ENCODE measurements at places on chromosomes 7 and 10.

- peak; percentile 54 for DNase-seq
Observed at GRCh38 chr10:132397671-132398565, 918 bp downstream of the PWWP2B start.

GRCh38 chr7:102080019-102080433 lies 206.6 kb upstream of the SH2B2 start:
- DNase-seq, result no peak

DNA sequence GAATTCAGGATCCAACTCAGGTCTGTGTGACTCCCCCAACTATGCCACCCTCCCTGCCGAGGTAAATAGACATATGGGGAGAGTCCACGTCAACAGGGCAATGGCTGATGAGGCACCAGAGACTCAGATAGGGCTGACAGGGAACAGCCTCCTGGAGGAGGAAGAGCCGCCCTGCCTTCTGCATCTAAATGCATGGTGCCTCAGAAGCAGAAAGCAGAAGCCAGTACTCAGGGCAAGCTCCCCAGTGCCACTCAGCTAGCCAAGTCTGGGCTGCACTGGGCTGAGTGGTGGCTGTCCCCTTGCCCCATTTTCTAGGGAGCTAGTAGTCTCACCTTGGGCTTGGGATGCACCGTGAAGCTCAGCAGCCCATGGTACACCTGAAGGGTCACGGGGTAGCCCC lies 11.0 kb downstream of the RRP12 start:
- DNase-seq, result no peak

GRCh38 chr7:40468891-40469864 lies 334.4 kb downstream of the SUGCT start:
- no peak for DNase-seq

DNA sequence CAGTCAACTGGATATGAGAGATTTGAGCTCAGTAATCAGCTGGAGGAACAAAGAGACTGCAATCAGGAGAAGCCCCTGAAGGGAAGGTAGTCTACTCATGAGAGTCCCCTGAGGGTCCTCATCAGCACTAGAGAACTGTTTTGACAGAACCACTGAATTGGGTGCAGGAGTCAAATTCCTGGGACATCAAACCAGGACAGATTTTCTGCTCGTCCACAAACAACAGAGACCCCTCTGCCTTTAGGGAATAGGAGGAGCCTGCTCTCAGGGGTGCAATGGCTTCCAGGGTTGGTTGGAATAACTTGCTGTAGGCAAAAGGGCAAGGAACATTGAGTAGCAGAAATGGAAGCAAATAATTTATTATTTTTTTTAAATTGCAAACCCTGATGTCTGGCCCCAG lies 21.9 kb upstream of the NEUROD6 start:
- DNase-seq, result no peak

DNA sequence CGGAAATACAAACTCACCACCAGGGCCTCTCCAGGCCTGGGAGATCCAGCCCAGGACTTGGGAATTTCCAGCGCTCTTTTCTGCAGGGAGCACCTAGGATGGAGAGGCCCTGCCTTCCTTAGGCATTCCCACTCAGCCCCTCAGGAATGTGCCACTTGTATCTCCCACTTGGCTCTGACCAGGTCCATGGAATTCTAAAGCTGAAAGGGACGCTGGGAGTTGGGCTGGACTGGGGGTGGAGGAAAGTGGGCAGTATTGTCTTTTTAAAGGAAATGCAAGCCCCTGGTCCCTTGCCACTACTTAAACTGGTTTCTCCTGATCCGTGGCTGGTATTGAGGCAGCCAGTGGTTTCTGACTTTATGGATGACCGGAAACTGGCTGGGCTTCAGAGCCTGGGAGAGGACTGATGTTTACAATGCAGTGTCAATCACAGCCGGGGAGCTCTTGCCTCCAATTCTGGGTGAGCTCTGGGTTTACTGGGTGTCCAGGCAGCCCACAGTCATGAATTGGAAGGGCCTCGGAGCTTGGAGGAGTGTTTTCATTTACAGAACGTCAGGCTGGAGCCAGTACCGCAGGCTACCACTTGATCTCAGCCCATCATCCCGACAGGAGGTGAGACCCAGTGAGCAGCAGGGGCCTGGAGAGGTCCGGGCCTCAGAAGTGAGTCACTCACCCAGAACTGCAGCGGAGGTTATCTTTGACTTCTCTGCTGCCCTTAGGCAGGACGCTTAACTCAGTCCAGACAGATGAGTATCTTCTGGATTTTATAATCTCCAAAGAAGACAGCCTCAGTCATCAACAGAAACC lies 27.3 kb downstream of the AGAP3 start:
- no peak for DNase-seq

DNA sequence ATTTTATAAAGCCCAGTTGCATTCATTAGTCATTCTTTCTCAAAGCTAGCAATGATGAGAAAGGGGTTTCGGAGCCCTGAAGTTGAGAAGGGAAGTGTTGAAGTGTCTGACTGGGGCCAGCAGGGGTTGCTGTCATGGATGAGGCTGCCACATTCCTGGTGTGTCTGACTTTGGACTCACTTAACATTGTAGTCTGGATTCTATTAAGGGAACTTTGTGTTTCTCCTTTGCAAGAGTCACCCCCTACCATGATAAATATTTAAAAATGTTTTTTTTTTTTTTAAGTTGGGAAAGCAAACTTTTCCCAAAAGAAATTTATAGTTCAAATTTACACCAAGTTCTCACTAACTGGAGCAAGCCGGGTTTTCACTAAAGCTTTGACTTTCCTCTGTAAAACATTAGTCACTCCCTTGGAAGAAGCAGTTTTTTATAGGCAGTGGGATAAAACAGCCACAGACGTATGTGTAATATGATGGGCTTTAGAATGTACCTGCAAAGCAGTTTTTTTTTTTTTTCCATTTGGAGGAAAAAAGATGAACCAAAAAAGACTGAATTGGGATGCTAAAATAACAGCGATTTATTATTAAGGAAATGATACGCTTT lies 243.6 kb downstream of the TWIST1 start:
- DNase-seq, result no peak

DNA sequence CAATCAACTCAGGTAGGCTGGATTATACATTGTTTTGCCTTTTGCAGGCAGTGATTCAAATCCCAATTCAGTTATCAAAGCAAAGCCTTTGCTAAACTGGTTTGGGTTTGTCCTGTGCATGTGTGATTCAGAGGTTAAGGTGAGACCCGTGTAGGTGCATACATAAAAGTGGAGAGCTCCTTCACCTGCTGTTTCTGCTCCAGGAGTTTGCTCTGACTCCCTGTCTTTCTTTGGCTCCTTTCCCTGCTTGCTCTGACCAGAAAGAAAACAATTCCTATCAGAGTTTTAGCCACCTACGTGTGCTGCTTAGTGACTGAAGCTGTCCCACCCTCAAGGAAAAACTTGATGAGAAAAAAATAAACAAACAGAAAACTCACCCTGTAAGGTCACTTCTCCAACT lies 101.1 kb downstream of the TPST1 start:
- DNase-seq, result no peak

- DNase-seq, result no peak
Observed at GRCh38 chr10:72315054-72315453, 39.7 kb downstream of the DNAJB12 start.

GRCh38 chr10:91220194-91220953 lies at the start of gene PCGF5:
Gene PCGF5 (plus strand): TSS chr10:91220663. CDS start chr10:91222872, 2,209 bp downstream.
- peak; percentile 94 for DNase-seq

DNA sequence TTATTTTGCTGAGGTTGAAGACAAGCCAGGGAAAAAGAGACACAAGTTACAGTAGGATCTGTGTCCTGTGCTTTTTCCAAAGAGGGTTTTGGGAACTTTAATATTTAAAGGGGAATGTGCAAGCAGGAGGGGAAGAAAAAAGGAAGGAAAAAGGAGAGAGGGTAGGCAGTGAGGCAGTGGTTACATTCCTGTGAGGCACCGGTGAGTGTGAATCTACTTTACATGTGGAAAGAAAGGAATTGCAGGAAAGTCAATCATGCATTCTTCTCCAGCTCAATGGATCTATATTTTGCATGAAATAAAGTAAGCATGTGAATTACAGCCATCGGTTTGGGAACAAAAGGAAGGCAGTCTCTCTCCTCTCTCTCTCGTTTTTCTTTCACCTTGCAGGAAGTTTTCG lies 12.6 kb upstream of the DYNC2I1 start:
- DNase-seq, result no peak

DNA sequence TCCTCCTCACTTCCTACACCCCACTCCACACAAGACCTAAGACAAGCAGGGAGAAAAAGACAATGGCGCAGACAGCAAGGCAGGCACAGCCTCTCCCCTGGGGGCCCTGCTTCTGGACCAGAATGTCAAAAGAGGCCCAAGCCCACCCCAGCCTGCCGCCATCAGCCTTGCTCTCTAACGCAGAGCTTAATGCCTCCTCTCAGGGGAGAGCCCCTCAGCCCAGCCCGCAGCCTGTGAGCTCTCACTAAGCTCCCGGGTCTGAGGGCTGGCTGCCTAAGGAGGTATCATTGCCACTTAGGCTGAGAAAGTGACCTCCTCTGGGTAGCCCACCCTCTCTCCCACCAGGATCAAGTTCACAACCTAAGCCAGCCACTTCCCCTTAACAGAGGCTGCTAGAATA lies 16.7 kb downstream of the SLIT1 start:
- no peak for DNase-seq

- peak; percentile 46 for DNase-seq
Observed at GRCh38 chr10:930625-931325, 730 bp downstream of the LARP4B start.

GRCh38 chr10:9362721-9363120 lies 1308.2 kb downstream of the GATA3 start:
- DNase-seq, result no peak

DNA sequence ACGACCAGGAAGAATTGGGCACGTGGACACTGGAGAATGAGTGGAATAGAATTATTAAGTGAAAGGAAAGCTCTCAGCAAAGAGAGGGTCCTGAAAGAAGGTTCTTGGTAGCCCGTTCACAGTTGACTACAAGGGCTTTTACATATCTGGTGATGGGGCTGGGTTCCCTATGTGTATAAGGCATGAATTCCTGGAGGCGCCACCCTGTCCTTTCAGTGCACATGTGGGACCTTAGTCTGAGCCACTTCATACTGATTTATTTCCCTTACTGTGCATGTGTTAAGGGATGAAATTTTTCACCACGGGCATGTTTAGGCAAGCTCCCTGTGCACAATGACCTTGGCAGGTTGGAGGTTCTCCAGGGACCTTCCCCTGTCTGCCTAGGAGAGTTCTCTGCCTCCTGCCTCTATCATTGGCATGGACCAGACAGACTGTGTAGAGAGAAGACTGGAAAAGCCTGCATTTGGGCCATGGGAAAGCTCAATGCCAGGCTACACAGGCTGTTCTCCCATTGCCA lies 145.9 kb upstream of the ITGB1 start:
- DNase-seq, result no peak

GRCh38 chr10:124469956-124470484 lies 8.4 kb downstream of the LHPP start:
- no peak for DNase-seq

- no peak for DNase-seq
Observed at GRCh38 chr10:77090381-77091356, 546.9 kb downstream of the KCNMA1 start.

DNA sequence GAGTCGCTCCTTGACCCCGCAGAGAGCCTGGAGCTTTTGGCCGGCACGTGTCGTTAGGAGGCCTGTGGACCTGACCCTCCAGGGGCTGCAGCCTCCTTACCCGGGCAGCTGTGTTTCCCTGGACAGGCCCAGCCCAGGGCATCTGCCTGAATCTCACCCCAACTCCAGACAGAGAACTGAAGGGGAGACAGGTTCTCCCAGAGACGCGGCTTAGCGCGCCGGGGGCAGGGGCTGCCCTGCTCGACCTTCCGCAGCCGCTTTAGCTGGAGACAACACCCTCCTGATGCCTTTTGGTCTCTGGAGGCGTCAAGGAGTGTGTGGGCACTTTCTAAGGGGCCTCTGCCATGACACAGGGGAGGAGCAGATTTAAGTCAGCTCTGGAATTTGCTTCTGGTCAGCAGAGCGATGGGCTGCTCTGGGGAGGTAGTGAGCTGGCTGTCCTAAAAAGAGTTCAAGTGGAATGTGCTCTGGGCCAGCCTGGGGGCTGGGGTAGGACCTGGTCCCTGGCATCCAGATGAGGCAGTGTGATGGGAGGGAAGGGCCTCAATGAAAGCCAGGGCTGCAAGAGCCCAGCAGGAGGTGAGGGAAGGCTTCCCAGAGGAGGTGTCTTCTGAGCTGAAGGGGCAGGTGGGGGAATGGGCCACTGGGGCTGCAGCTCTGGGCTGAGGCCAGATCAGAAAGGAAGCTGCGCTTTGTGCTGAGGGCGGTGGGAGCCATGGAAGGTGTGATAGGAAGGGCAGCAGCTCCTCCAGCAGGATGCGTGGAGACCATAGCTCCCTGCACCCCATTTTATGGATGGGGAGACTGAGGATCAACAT lies 5.8 kb downstream of the GRIFIN start:
- no peak for DNase-seq

DNA sequence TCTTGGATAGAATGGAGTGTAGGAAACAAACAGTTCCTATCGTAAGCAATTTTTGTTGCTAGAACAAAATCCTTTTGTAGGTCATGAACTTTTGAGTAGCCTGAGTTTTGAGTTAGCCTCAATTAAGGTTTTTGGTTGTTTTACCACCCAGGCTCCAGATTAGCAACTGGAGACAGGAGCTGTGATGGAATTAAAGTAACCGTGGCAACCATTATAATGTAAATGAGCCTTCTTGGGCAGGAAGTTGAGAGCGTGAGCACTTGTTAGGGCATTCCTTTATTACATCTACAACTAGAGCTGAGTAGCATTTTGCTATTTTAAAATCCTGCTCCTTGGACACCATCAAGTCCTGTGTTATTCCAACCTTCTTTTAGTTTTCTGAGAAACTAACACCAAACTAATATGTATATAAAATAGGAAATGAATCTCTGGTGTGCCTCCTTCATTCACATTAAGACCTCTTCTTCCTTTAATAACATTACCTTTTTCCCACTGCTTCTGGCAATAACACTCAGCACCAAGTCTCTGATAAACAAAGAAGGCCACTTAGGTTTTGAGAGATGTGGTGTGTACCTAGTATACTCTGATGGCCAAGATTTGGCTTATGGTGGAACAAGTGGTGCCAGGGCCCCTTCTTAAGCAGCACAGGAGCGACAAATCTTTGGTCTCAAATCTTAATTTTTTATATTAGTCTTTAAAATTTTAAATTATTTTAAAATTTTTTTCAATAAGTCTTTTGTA lies 34.0 kb downstream of the AHCYL2 start:
- DNase-seq, result no peak

GRCh38 chr7:131722371-131722770 lies 165.9 kb upstream of the PODXL start:
- no peak for DNase-seq

GRCh38 chr7:72057796-72058195 lies 354.3 kb downstream of the CALN1 start:
- no peak for DNase-seq

DNA sequence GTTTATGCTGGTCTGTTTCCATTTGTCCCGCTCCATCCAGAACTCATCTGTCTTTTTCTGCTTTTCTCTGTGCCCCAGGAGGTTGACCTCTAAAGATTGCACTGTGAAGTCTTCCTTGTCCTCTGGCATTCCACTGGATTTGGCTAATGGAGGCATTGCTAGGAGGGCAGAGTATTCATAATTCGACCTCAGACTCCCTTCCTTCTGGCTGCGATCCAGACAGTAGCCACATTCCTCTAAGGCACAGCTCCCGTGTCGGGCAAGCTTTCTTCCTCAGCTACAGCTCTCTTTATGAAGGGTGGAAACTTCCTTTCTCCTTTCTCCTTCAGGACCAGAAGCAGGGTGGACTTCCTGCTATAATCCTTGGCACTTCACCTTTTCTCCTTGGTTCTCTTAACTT lies 175.9 kb downstream of the BAMBI start:
- DNase-seq, result no peak

GRCh38 chr7:70668606-70669358 lies 463.2 kb upstream of the GALNT17 start:
- DNase-seq, result no peak
